Activated CD8-positive, alpha-beta T cell treated with anti-CD3 and anti-CD28 coated beads for 36 hours (primary cell): ENCODE measurements at places on chromosomes 1 and 21. TPM values are rescaled to one million over a fixed set of nuclear protein-coding genes. Genes with fewer than 3 reads are reported as not detected.

GRCh38 chr1:117660271-117660965 lies 54.6 kb downstream of the TENT5C start:
- DNase-seq, result no peak

GRCh38 chr1:20478057-20478635 lies 7.9 kb downstream of the CAMK2N1 start:
- DNase-seq, result no peak

Gene WNT3A
- total RNA-seq, result not detected

GRCh38 chr1:244100704-244101453 lies 49.8 kb downstream of the ZBTB18 start:
- DNase-seq, result peak; percentile 11

Gene CD52
- 344 TPM for total RNA-seq

Gene RPE65
- total RNA-seq, result not detected

Gene PGBD5
- not detected for total RNA-seq

Gene SGIP1
- not detected for total RNA-seq

Gene TRABD2B
- total RNA-seq, result not detected

Gene APCS
- not detected for total RNA-seq

DNA sequence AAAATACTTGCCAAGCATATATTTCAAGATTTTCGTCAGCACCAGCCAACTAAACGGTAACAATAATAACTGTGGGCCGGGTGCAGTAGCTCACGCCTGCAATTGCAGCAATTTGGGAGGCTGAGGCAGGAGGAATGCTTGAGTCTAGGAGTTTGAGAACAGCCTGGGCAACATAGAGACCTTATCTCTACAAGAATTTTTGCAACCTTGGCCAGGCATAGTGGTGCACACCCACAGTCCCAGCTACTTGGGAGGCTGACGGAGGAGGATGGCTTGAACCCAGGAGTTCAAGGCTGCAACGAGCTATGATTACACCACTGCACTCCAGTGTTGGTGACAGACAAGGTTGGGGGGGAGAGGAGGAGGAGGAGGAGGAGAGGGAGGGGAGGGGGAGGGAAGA lies 145.0 kb upstream of the TIAM1 start:
- no peak for DNase-seq

GRCh38 chr1:71031426-71031825 lies 16.2 kb downstream of the PTGER3 start:
- DNase-seq, result no peak

DNA sequence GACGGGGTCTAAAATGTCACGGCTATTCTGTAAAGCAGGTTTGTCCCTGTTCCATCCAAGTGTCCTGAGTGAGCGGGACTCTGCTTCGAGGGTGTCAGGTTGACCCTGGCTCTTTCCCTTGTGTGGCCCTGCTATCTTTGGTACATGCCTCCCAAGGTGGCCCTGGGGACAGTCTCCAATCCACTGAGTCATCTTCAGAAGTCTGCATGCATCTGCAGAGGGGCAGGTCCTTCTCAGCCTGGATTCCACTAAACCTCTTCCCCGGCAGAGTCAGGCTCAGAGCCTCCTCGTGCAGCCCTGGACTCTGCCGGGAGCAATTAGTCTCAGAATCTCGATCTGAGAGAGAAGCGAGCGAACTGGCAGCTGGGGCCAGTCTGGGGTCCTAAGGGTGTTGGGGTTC lies 50.1 kb upstream of the KCNJ15 start:
- DNase-seq, result no peak

GRCh38 chr1:112461200-112461871 lies 47.4 kb upstream of the WNT2B start:
- DNase-seq, result no peak

- no peak for DNase-seq
Measured at GRCh38 chr1:9105336-9105867, 23.5 kb downstream of the GPR157 start.

DNA sequence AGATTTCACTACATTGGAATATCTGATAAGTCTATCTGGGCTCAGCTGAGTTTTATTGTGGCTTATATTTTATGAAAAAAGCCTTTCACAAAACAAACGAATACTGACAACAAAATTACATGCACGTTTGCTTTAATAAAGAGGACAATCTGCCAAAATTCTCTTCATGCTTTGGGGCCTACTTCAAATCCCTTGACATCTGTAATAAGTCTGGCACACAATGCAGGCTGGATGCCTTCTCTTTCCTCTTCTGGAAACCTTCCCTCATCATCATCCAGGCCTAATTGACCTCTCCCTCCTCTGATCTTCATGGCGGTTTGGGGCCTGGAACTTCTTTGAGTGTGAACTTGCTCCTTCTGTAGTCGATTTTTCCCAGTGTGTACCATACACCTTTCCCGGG lies 70.3 kb downstream of the MAP10 start:
- DNase-seq, result no peak

GRCh38 chr1:29157269-29157601 lies 24.5 kb downstream of the SRSF4 start:
- DNase-seq, result no peak

GRCh38 chr1:64246294-64246917 lies 43.0 kb downstream of the UBE2U start:
- DNase-seq, result no peak

Gene ST6GALNAC3
- total RNA-seq, result 2.9 TPM

Gene KRTAP11-1
- not detected for total RNA-seq

DNA sequence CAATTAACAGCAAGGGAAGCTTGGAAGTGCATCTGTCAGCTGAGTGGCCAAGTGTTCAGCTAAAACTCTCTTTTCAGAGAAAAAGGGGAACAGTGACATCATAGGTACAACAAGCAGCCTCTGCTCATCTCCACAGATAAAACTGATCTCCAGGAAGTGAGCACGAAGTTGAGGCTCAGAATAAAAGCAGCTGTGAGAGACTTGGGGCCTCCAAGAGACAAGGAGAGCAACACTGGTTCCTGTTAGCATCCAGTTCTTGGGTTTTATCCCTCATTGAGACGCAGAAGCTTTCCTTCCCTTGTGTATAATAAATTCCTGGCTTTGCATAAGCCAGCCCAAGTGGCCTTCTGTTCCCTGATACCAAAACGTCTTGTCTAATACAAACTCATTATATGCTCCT lies 20.0 kb upstream of the CNN3 start:
- DNase-seq, result no peak

DNA sequence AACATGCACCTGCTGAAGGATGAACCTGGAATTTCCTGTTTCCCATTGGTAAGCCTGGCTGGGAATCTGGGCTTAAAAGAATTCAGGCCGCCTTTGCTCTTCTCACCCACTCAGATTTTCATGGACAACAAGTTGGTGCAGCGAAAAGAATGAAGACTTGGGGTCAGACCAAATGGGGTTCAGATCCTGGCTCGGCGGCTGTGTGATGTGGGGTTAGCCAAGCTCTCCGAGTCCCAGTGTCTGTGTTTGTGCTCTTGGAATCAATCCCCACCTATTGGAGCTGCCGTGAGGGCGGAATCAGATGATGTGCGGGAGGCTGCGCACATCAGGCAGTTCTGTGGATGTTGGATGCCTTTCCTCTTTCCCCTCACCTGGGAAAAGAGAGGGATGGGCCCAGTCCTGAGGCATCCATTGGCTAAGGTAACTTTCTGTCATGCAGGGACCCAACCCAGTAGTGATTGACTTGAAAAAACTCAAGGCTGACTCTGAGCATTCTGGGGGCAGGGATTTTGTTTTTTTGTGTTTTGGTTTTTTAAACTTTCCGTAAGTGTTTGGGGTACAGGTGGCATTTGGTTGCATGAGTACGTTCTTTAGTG lies 228.3 kb downstream of the KAZN start:
- no peak for DNase-seq

- no peak for DNase-seq
Measured at GRCh38 chr21:32817208-32817607, 45.7 kb upstream of the PAXBP1 start.

DNA sequence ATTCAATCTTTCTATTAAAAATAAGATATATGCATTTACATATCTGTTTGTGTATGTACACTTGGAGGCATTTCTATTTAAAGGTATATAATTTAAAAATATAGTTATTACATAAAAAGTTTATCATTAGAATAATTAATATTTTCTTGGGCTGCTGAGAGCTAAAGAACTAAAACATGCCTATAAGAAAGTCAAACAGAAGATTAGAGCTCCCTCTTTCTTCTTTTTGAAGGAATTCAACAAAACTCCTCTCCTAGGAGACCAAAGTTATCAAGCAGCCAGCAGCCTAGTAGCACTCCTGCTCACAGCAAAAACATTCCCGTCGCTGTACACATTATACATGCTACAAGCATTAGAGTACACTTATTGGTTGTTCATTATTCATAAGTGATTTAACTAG lies 216.4 kb downstream of the VAV3 start:
- DNase-seq, result no peak

DNA sequence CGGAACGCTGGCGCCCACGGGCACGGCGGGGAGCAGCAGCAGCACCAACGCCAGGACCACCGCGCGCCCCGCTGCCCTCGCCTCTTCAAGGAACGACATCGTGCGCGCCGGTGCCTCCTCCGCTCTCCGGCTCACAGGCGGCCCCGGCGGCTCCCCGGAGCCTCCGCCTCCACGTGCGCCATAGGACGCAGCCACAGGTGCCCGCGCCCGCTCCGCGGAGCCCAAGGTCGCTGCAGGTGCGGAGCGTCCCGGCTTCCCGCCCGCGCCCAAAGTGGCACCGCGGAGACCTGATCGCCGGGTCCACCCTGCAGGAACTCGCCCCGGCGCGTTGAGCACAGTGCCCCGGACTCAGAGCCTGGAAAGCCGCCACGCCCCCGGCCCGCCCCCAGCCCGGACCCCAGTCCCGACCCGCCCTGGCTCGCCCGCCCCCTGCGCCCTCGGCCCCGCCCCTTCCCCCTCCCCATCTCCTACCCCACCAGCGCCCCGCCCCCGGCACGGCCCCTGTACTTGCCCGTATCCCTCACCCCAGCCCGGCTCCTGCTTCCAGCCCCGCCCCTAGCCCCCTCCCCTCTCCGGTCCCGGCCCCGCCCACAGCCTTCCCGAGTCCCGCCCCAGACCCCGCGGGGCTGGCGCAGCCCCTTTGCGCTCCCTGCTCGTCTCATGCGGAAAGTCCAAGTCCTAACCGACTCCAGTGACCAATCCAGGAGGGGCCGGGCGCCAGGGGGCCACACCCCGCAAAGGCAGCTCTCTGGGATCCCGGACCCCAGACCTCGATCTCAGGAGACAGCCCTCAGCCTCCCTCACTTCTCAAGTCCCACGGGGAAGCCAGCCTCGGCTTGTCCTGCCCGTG lies at the start of gene MEGF6:
Gene MEGF6 (minus strand): TSS at position 339 of the 850 bp plus-strand sequence. CDS start 240 bp downstream, at position 99.
- DNase-seq, result peak; percentile 61

Gene TSPAN2
- total RNA-seq, result 0.74 TPM

Gene DAB1
- total RNA-seq, result not detected

DNA sequence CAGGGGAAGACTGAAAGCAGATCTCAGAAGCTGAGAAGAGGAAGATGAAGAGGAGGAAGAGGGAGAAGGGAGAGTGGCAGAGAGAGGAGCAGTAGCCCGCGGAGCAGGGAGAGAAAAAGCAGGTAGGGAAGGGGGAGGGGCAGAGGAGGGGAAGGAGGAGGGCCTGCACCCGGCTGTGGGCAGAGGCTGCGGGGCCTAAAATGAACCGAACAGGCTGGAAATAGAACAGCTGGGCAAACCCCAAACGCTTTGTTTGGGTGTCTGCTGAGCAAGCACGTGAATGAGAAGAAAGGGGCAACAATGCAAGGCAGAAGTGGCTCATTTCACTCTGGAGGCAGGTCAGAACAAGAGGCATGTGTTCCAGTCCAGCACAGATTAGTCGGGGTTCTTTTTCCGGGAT lies 33.5 kb downstream of the KCNC4 start:
- DNase-seq, result peak; percentile 20
